NCI-H2081 (cell line): ENCODE measurements at places on chromosomes 2 and 18.

- no peak for DNase-seq
These were observed 178.5 kb upstream of the TRIB2 start for GRCh38 chr2:12538138-12538694.

GRCh38 chr2:211259831-211260476 lies 703.6 kb downstream of the CPS1 start:
- DNase-seq: no peak

- DNase-seq: no peak
These were observed 11.1 kb downstream of the DHRS9 start for GRCh38 chr2:169080250-169081069.

DNA sequence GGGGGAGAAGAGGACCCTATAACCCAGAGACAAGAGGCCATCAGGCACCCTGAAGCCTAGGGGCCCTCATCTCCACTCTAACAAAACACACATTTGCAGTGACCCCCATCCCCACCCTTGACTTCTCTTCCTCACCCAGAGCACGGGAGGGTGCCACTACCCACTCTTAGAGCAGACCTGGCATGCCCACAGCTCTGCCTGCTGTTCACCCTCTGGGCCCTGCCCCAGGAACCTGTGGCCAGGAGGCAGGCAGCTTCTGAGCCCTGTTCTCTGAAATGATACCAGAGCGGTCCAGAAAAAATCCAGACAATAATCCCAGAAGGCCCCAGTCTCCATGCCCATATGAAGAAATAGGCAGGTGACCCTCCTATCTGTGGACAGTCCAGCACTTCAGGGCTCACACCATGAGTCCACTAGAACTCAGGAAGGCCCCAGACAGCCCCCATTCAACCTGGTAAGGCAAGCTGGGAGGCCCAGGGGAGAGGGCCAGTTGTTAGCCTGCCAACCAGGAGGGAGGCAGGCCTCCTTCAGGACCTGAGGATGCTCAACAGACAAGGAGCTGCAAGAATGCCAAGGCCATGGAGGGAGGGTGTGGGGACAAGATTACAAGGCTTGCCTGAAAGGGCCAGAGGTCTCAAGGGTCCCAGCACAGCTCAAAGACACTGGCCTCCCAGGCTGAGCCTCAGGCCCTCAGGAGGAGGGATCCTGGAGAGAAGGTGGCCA lies 75.0 kb downstream of the TNS1 start:
- DNase-seq: no peak

DNA sequence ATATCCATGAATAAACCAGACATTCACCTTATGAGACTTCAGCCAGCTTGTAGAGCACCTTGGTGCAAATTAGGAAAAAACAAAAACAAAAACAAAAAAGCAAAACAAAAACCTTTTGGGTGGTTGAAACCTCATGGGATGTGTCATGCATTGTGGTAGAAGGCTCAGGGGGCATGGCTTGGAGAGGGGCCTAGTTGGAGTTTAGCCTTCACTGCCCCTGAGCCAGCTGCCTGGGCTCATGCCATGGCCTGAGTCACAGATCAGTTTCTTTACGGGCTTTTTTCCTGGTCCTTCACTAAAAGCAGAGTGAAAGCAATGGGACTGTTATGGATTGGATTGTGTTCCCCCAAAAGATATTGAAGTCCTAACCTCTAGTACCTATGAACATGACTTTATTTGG lies 22.0 kb upstream of the DAPL1 start:
- DNase-seq: no peak

GRCh38 chr2:240594511-240595380 lies 8.2 kb downstream of the CAPN10 start:
- no peak for DNase-seq

DNA sequence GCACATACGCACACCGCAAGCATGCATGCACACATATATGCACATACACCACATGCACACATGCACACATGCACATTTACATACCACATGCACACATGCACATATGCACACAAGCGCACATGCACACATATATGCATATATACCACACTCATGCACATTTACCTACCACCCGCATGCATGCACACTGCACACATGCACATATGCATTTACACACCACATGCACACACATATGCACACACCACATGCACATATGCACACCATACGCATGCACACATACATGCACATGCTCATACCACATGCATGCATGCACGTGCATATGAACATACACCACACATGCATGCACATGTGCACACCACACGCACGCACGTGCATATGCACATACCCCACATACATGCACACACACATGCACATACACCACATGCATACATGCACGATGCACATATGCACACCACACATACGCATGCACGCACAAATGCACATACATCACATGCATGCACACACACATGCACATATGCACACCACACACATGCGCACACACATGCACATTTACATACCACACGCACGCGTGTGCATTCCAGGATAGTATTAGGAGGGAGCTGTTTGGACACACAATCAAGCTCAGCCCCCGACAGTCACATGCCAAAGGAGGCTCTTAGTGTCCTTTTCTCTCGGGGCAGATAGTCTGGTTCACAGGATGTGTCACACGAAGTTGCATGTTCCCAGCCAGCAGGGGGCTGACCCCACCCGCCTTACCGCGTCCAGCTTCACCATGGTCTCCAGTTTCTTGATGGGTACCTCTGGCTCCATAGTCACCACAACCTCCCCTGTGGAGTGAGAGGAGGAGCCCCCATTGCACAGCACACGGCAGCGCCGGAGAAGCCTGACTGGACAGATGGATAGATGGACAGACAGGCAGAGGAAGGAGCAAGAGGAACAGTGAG lies 5.9 kb downstream of the OTOF start:
- no peak for DNase-seq

GRCh38 chr2:73033142-73033765 lies 38.3 kb downstream of the SFXN5 start:
- DNase-seq: no peak

DNA sequence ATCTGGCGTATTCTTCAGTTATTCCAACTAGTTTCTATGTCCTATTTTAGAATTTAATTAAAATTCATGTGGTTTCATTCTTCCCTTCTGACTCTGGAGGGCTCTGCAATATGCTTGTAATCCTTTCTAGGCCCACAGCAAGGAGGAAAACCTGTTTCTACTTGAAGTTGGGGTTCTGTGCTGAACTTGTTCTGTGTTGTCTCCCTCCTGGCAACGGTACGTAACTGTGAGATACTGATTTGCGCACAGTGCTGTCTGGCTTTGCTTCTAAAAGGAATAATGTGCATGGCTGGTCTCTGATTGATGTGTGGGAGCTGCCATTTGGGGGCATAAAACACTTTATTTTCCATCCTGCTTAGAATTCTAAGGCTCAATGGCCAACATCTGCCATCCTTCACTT lies 81.7 kb downstream of the NABP1 start:
- DNase-seq: no peak

DNA sequence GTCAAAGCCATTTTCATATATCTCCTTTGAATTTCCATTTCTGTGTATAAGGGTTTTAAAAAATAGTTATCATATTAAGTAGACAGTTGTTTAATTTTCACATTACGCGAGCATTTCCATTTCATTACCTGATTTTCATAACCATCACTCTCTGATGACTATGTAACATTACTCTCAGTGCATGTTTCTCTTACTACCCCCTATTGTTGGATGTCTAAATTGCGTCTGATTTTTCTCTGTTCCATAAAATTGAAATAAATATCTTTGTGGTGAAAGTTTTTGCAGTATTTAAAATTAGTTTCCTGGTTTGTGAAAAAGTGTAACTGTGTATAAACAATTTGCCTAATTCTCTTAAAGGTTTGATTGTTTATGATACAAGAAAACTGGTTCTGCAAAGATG lies 123.8 kb downstream of the MYO1B start:
- DNase-seq: no peak

- peak; percentile 48 for DNase-seq
These were observed 618 bp downstream of the POLR2D start for GRCh38 chr2:127857265-127857808.

GRCh38 chr18:61869636-61870035 lies 23.2 kb downstream of the RNF152 start:
- DNase-seq: no peak

GRCh38 chr18:56662502-56662901 lies 11.3 kb downstream of the WDR7 start:
- no peak for DNase-seq

DNA sequence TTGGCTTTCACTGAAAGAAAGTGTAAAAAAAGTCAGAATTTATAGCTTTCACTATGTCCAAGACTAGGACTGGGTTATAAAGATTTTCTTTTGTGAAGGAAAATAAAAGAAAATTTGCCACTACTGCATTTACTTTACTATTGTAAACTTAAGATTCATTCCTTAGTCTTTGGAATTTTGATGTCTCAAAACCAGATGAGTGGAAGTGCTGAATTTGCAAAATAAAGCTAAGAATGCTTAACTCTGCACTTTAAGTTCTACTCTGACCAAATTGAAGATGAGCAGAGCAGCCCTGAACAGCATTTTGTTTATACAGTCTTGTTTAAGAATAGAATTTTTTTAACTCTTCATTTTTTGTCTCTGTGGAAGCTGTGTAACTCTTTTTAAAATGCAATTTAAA lies 102.4 kb downstream of the ICA1L start:
- no peak for DNase-seq

DNA sequence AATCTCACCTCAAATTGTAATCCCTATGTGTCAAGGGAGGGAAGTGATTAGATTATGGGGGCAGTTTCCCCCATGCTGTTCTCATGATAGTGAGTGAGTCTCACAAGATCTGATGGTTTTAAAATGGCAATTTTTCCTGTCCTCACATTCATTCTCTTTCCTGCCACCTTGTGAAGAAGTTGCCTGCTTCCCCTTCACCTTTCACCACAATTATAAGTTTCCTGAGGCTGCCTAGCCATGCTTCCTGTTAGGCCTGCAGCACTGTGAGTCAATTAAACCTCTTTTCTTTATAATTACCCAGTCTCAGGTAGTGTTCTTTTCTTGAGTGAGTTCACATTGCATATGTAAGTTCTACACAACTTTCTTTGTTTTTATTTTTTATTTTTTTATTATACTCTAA lies 271.5 kb downstream of the EXOC6B start:
- DNase-seq: no peak
